ENCODE measurements at places on chromosomes 6 and 20. TPM values are rescaled to one million over a fixed set of nuclear protein-coding genes. Genes with fewer than 3 reads are reported as not detected.

ZBP1 gene
- polyA plus RNA-seq, result not detected

CST5 gene
- 0.18 TPM for polyA plus RNA-seq

GRCh38 chr20:63774306-63774705 is 34.7 kb downstream of the SLC2A4RG start:
- no peak for DNase-seq

- no peak for DNase-seq
Measured at GRCh38 chr20:13337090-13337784, 116.2 kb downstream of the ISM1 start.

SLC29A1 gene
- polyA plus RNA-seq, result 30.8 TPM

DNA sequence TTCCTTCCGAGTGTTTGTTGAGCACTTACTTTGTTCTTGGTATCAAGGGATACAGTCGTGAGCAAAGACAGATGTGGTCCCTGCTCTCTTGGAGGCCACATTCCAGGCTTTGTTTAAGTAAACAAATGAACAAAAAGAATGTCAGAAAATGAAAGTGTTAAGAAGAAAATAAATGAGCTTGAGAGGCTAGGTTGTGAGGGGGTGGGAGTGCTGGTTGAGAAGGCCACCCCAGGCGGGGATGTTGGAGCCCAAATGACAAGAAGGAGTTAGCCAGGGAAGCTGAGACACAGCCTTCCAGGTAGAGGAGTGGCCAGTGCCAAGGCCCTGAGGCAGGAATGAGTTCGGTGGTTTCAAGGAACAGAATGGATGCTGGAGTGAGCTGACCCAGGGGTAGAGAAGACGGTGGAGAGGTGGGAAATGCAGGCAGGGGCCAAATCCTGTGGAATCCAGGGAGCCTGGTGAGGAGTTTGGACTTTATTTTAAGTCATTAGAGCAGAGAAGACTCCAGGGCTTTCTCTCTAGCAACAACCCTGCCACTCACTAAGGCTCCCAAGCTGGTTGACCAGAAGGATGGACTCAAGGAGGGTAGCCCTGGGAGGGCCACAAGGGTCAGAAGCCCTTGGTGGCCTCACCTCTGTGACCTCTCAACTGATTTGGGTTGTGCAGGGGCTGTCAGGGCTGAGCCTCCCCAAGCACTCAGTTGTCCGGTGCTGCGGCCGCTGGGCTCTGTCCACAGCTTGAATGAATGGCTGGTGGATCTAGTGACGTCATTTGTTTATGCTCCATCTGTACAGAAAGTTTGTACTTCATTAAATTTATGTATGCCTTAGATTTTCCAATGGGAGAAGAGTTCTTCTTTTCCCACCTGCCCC is 66.0 kb upstream of the STX16 start:
- no peak for DNase-seq

SRMS gene
- polyA plus RNA-seq, result not detected

DNA sequence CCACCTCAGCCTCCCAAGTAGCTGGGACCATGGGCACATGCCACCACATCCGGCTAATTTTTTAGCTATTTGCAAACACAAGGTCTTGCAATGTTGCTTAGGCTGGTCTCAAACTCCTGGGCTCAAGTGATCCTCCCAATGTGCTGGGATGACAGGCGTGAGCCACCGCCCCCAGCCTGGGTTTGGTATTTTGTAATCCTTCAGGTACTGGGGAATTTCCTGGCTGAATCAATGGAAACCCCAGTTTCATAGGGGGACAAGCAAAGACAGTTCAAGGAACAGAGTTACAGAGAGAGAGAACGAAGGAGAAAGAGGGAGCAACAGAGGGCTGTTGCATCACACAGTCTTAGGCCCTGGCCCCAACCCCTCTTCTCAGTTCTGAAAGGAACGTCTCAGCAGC is 35.7 kb downstream of the RAB44 start:
- no peak for DNase-seq

- DNase-seq, result no peak
Measured at GRCh38 chr20:36249450-36249849, 13.2 kb downstream of the AAR2 start.

- no peak for DNase-seq
Measured at GRCh38 chr20:35826397-35826998, 54.7 kb downstream of the PHF20 start.

GRCh38 chr20:32565735-32566032 is 19.4 kb downstream of the NOL4L start:
- DNase-seq, result no peak

GRCh38 chr6:36691612-36692011 is 6.0 kb upstream of the RAB44 start:
- DNase-seq, result no peak

MDC1 gene
- polyA plus RNA-seq, result 53.0 TPM

- no peak for DNase-seq
Measured at GRCh38 chr6:155328074-155328538, 13.8 kb upstream of the TFB1M start.

- no peak for DNase-seq
Measured at GRCh38 chr6:94548201-94548600, 1029.1 kb upstream of the MANEA start.

DNA sequence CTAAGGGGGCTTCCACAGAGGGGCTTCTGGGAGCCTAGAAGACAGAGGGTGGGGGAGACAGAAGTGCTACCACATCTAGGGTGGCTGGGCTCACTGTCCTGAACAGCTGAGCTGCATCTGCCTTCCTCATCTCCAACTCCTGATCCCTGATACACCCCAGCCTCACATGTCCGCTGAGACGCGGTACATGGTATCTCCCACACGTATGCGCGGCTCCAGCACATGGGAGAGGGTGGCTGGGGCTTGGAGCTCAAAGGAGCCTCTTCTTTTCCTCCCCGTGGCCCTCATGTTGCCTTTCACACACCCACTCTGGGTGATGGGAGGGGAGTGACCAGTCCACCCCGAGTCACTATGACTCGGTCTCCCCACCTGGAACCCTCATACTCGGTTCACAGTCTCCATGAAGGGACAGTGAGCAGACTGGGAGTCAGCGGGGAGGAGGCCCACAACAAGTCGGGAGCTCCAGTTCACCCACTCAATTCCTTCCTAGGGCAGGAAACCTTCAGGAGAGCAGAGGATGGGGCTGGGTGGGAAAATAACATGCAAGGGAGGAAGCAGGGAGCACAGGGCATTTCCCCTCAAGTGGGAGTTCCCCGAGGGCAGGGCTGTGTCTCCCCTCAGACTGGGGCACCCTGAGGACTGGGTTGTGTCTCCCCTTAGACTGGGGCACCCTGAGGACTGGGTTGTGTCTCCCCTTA is 61.7 kb downstream of the MRPL14 start:
- no peak for DNase-seq

DNA sequence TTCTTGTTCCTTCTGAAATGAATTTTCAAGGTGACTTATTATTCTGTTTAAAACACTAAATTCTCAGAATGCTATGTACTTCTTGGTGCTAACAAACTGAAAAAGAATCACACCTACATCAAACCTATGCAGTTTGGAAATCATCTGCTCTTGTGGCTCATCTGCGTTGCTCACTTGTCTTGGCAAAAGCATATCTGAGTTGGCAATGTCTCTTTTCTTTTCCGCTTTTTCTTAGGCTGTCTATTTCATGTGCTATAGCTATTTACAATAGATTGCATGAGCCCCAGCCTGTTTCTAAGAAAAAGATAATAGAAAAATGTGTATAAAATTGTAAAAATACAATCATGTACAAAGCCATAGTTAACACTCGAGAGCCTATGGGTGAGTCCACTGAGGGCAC is 348.9 kb upstream of the AGPAT4 start:
- DNase-seq, result no peak

IL17A gene
- polyA plus RNA-seq, result not detected

- DNase-seq, result no peak
Measured at GRCh38 chr20:4516876-4517275, 204.8 kb upstream of the PRND start.

DNA sequence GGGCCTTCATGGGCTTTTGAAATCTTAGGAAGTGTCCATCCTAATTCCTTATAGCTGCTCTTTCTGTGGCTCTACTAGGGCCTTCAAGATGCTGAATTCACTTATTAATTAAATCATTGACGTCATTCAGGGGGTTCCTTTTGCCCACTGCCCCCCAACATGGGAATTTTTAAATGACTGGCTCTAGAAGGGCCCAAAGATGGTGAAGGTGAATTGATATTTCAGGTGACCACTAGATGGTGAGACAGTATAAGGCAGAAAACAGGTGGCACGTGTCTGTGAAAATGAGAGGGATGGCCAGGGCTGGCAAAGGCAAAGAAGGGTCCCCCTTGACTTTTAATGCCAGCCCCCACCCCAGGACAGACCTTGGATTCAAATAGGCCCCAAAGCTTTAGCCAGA is 11.8 kb downstream of the GNAS start:
- DNase-seq, result no peak

DNA sequence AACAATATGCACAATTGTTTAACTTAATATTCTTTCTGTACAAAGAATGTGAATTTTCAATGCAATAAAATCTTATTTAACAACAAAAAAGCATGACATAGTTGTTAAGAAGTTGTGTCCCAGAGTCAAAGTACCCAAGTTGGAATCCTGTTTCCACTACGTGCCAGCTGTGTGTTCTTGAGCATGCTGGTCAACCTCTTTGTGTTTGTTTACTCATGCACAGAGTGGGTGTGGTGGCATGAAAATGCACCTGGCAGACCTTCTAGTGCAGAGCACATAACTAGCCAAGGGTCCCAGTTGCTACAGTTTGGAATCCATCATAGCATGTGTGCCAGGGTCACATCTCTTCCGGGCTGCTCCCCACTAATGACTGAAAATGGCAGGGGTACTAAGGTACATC is 24.7 kb upstream of the MOCS1 start:
- DNase-seq, result no peak

DNA sequence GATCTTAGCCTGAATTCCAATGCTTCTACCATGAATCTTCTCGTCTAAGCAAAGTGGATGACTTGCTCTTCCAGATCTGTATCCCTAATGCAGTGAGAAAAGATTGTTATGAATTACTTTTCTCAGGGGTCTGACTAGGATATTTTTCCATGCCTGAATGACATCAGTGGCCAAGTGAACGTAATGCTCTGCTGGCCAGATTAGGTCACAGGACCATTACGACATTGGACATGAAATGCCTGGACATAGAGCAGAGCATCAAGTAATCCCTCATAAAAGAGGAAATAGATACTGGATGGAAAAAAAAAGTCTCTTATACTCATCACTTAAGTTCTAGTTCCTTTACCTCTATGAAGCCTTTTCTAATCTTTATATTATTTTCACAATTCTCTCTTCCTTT is 12.1 kb upstream of the THEMIS start:
- no peak for DNase-seq

TFAP2A gene
- 33.6 TPM for polyA plus RNA-seq

- DNase-seq, result no peak
Measured at GRCh38 chr6:35970181-35970580, 49.3 kb upstream of the SRPK1 start.

FILIP1 gene
- 2.4 TPM for polyA plus RNA-seq

DNA sequence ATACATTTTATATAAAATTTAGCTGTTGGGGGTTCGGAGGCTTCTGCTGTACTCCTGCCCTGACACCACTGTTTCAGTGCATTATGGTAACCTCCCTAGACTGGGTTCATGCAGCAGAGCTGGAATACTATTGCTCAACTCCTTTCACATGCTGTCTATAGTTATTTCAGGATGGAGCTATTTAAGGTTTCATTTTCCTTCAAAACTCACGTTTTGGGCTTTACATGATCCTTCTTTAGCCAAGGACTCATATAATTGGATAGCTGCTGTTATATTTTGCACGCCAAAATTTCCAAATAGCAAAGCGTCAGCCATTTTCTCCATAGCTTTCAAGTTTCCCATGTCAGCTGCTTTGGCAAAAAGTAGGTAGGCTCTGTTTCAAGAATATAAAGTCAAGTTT is 76.8 kb downstream of the SEL1L2 start:
- DNase-seq, result no peak

- no peak for DNase-seq
Measured at GRCh38 chr6:37205175-37205996, 35.4 kb downstream of the PIM1 start.

FERMT1 gene
- polyA plus RNA-seq, result 5.4 TPM

CYP24A1 gene
- polyA plus RNA-seq, result 2.9 TPM

GRCh38 chr6:14426281-14426680 is 308.7 kb downstream of the CD83 start:
- no peak for DNase-seq

- DNase-seq, result no peak
Measured at GRCh38 chr6:42522036-42522435, 41.8 kb upstream of the UBR2 start.

DNA sequence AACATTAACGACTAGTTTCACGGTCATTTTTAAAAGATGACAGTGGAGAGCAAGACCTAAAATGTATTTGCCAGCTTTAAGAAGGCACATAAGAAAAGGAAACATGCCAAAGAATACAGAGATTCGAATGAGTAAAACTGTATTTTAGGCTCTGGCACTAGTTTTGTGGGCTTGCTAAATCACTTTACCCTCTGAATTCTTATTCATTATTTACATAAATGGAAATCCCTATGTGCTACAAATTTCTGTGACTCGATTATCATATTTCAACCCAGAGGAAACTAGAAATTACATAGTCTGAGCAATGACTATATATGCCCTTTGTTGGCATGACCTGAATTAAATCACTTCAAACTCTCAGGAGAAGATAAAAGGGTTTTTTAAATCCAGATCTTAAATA is 441.7 kb upstream of the RNF217 start:
- DNase-seq, result no peak

DNA sequence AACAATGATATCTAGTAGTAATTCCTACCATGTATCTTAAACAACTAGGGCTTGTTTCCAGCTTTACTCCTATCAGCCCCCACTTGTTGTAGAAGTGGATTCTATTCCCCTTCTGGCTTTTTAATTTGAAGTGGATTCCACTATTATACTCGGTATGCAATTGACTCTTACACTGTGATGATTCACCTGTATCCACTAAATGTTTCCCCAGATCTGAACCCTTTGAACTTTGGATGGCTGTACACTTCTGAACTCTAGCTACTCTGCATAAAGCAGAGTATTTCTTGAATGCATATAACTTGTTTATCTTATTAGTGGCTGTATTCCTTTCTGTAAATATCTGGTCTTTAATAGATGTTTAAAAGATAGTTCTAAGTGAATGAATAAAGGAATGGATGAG is 538.4 kb upstream of the NRSN1 start:
- DNase-seq, result no peak

TMEM74B gene
- polyA plus RNA-seq, result 5.2 TPM

GRCh38 chr6:70841112-70841511 is 115.7 kb downstream of the B3GAT2 start:
- no peak for DNase-seq

GRCh38 chr6:106253731-106254130 is 71.8 kb downstream of the ATG5 start:
- DNase-seq, result no peak

- DNase-seq, result no peak
Measured at GRCh38 chr6:36998723-36999038, 6.8 kb upstream of the FGD2 start.

GPLD1 gene
- polyA plus RNA-seq, result 5.3 TPM

RIPOR3 gene
- polyA plus RNA-seq, result 8.0 TPM

GRCh38 chr6:48961781-48962415 is 501.2 kb downstream of the MMUT start:
- no peak for DNase-seq

CCN6 gene
- 2.7 TPM for polyA plus RNA-seq

GRCh38 chr6:116568821-116569755 is 2.2 kb upstream of the RWDD1 start:
- no peak for DNase-seq

- DNase-seq, result no peak
Measured at GRCh38 chr20:57996936-57997890, 231.2 kb downstream of the ANKRD60 start.

GRCh38 chr20:38238829-38239228 is 21.7 kb downstream of the KIAA1755 start:
- DNase-seq, result no peak

PANK2 gene
- polyA plus RNA-seq, result 40.1 TPM
